ENCODE measurements at places on chromosomes 2 and 18. TPM values are rescaled to one million over a fixed set of nuclear protein-coding genes. Genes with fewer than 3 reads are reported as not detected.
A peak's percentile ranks its signal among the peaks of the same experiment; 100 is the strongest.

DNA sequence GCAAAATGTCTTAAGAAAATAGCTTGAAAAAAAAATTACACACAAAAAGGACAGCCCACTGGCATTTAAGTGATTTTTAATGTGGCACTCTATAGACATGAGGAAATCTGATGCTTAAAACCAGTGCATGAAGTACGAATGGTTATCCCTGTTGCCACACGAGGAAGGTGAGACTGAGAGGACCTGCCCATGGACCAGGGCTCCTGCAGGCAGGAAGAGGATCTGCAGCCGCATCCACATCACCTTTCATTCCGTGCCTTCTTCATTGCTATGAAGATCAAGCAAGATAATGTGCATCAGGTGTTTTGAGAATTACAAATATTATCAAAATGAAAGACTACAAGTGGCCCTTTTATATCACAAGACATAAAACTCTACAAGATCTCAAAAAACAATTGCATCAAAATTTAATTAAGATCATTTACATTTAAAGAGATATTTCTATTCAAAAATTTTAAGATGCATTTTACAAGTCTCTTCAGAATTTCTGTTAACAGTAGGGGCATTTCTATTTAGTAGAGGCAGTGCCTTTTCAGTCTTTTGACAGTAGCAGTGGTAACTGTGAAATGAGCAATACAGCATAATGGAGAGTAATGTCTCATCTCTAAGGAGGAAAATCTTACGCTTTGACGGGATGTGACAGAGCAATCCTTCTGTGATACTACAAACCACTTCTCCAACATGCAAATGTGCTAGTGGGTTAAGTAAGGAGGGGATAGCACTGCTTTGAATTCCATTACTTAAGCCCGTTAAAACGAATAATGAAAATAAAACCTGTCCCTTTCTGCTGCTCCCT, 83.4 kb downstream of the SLC5A7 start:
- no peaks in the 10 kb centered on the region for H3K27me3 ChIP-seq
- no peak overlapping the region for H3K27ac ChIP-seq
- no peaks in the 10 kb centered on the region for H3K4me1 ChIP-seq
- no peak for DNase-seq
- no peak overlapping the region for H3K4me3 ChIP-seq
- H3K36me3 ChIP-seq, result no peaks in the 10 kb centered on the region

DNA sequence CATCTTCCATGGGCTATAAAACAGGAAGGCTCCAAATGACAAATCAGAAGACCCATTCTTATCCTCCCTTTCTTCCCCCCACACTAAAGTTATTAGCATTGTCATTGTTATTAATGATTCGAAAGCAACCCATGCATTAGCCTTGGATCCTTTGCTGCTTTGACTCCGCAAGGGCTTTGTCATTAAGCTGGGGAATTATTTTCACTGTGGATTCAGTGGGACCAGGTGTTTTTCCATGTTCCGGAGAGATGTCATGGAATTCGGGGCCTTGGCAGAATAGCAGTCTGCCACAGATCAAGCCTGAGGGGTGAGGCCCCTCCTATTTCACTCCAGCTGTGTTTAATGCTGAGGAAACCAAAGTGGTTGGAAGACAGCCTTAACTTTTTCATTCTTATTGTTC, 357.1 kb downstream of the EN1 start:
- DNase-seq, result no peak
- no peaks in the 10 kb centered on the region for H3K27me3 ChIP-seq
- H3K27ac ChIP-seq, result no peak overlapping the region
- no peaks in the 10 kb centered on the region for H3K36me3 ChIP-seq
- no peaks in the 10 kb centered on the region for H3K4me1 ChIP-seq

DNA sequence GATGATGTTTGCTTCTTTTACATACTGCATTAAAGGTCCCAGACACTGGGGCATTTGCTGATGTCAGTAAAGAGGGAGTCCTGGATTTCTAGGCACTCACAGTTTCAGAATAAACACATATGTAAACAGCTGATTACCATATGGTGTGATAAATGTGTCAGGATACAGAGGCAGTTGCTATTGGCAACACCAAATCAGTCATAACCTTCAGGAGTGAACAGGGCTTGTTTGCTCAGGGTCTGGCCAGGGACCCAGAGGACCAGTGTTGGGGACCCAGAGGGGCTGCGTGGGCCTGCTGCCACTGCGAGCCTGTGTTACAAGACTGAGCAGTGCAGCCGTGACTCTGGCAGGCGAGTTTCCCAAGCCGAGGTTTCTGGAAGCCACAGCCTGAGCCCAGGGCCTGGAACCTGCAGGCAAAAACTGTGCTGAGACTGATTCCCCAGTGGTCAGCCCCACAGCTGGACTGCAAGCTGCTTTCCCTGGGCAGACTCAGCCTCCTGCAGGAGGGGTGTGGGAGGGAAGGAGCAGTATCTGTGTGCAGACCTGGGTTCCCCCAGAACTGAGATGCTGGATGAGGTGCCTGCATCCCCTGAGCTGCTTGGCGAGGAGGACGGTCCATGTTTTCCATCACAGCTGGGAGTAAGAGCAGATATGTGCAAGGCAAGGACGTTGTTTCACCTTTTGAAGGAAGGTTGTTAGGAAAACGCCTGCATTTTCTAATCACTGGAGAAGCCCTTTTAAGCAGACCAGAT, 23.6 kb downstream of the ASAP2 start:
- no peak for DNase-seq
- no peaks in the 10 kb centered on the region for H3K27me3 ChIP-seq
- no peak overlapping the region for H3K4me3 ChIP-seq
- H3K27ac ChIP-seq, result peak overlapping the region; percentile 45

- no peaks in the 10 kb centered on the region for H3K27me3 ChIP-seq
- no peak overlapping the region for H3K4me3 ChIP-seq
- H3K36me3 ChIP-seq, result peaks cover 13% of the 10 kb centered on the region
Observed at GRCh38 chr2:218262631-218263586, 2.1 kb downstream of the GPBAR1 start.

DNA sequence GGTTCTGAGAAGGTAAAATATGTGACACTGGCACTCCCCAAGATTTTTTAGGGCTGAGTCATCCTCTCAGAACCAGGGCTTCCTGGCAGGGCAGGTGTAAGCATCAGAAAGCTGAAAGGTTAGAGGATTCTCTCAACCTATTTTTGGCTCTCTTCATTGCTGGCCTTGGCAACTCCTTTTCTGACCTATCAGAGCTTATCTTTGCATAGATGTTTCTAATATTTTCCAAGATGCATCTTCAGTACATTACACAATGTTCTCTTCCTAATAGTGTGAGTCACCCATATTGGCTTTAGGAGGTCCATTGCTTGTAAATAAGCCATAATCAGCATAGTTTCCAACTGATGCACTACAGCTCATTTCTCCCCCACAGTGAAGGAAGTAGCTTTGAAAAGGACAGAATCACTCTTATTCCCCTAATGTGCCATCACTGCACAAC, 2008.4 kb upstream of the PIK3C3 start:
- H3K27me3 ChIP-seq, result no peaks in the 10 kb centered on the region
- no peaks in the 10 kb centered on the region for H3K4me1 ChIP-seq
- H3K27ac ChIP-seq, result peak overlapping the region; percentile 82
- DNase-seq, result no peak

DNA sequence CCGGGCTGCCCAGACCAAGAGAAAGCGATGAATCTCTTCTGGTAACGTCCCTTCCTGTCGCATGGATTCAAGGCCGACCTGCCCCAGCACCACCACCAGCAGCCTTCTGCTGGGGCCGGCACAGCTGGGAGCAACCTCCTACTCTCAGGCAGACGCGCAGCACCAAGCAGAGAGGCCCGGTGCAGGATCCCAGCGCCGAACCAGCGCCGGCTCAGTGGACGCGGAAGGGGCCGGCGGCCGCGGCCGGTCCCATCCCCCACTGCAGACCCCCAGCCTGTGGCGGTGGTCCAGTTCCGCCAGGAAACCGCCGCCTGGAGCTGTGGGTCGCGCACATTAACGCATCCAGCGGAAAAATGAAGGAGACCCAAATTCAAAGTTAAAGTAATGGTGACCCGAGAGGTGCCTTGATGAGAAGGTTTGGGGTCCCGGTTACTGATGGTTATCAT, 525 bp upstream of the MAL start:
- no peaks in the 10 kb centered on the region for H3K4me1 ChIP-seq
- H3K27ac ChIP-seq, result no peak overlapping the region
- DNase-seq, result no peak
- H3K27me3 ChIP-seq, result no peaks in the 10 kb centered on the region

The DSG2 gene
- 14.1 TPM for total RNA-seq

- H3K4me3 ChIP-seq, result no peak overlapping the region
- no peaks in the 10 kb centered on the region for H3K27me3 ChIP-seq
- DNase-seq, result no peak
- H3K27ac ChIP-seq, result no peak overlapping the region
Observed at GRCh38 chr2:61141151-61141550, 20.8 kb upstream of the C2orf74 start.

The IL36G gene
- not detected for total RNA-seq

The COL5A2 gene
- 22.7 TPM for total RNA-seq

DNA sequence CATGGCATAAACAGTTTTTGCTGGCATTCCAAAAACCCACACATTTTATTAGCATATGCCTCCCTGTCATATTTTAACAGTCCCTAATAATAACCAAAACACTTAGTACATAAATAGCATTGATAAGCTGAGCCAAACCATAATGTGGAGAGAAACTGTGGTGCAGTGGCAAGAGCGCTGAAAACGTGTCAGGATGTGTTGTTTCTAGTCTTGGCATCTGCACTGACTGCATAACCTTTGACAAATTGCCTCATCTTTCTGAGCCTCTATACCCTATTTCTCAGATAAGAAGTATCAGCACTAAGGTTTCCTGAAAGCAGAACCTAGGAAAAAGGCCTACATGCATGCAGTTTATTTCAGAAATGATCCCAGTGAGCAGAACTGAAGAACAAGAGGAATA, 41.4 kb downstream of the RAD51AP2 start:
- H3K4me3 ChIP-seq, result no peak overlapping the region
- no peak overlapping the region for H3K27ac ChIP-seq
- H3K27me3 ChIP-seq, result no peaks in the 10 kb centered on the region
- DNase-seq, result no peak
- no peaks in the 10 kb centered on the region for H3K36me3 ChIP-seq
- no peaks in the 10 kb centered on the region for H3K4me1 ChIP-seq

The RPRM gene
- not detected for total RNA-seq

The VWC2L gene
- total RNA-seq, result 0.15 TPM
